ENCODE measurements at places on chromosomes 4 and X.

- no peak for DNase-seq
Observed at GRCh38 chrX:72142794-72143608, 11.3 kb upstream of the RTL5 start.

- no peak for DNase-seq
Observed at GRCh38 chr4:4590546-4590945, 48.7 kb upstream of the STX18 start.

DNA sequence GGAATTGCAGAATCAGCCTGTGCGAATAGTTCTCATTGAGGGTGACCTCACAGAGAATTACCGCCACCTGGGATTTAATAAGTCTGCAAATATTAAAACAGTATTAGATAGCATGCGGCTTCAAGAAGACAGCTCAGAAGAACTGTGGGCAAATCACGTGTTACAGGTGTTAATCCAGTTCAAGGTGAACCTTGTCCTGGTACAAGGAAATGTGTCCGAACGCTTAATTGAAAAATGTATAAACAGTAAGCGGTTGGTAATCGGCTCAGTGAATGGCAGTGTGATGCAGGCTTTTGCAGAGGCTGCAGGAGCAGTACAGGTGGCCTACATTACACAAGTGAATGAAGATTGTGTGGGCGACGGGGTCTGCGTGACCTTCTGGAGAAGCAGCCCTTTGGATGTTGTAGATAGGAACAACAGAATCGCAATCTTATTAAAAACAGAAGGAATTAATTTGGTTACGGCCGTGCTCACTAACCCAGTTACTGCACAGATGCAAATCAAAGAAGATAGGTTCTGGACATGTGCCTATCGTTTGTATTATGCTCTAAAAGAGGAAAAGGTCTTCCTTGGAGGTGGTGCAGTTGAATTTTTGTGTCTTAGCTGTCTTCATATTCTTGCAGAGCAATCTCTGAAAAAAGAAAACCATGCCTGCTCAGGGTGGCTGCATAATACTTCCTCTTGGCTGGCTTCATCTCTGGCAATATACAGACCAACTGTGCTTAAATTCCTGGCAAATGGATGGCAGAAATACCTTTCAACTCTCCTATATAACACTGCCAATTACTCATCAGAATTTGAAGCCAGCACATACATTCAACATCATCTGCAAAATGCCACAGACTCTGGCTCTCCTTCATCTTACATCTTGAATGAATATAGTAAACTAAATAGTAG is 10.7 kb downstream of the BBS12 start:
- DNase-seq, result no peak

GRCh38 chrX:12241026-12241425 is 102.8 kb downstream of the FRMPD4 start:
- DNase-seq, result no peak

DNA sequence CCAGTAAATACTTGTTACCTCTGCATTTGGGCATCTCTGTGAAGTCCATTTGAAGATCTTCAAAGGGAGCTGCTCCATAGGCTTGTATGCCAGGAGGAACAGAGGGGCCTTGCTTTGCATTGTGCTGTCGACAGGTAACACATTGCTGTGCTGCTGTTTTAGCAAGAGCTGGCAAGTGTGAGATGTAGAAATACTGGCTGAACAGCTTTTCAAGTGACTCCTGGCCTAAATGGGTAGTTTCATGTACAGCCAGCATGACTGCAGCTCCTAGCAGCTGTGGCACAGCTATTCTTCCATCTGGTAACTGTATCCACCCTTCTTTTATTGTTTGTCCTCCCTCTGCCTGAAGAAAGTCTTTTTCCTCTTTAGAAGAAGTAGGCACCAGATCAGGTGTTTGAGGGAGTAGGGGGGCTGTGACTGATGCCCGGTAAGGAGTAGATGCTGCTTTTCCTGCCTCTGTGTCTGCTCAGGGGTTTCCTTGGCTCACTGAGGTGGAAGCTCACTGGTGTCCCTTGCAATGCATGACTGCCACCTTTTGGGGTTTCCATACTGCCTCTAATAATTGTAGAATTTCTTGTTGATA is 965.3 kb downstream of the CCSER1 start:
- DNase-seq, result no peak

DNA sequence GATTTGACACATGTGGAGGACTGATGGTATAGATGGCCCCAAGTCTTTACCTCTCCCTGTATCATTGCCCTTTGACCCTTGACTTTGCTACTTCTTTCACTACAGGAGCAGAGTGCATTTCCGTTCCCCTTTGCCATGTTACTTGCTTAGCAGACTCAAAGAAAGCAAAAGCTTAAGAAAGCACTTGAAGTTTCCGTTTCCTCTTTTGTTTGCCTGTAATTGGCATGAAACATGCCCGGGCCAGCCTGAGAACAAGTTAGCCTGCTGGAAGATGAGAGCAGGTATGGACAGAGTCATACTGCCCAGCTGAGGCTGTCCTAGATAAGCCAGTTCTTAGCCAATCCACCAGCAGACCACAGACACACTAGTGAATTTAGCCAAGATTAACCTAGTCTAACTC is 206.0 kb downstream of the BCOR start:
- peak; percentile 3 for DNase-seq

Measured in CD4-positive, alpha-beta T cell treated with Interleukin-12 subunit alpha and Interleukin-12 subunit beta, for 1 hour (primary cell).